ENCODE measurements at places on chromosomes 1 and 21.

- no peak for DNase-seq
Measured at GRCh38 chr1:167293057-167293456, 72.4 kb downstream of the POU2F1 start.

GRCh38 chr1:98887507-98887906 lies 117.2 kb downstream of the PLPPR5 start:
- DNase-seq: no peak

DNA sequence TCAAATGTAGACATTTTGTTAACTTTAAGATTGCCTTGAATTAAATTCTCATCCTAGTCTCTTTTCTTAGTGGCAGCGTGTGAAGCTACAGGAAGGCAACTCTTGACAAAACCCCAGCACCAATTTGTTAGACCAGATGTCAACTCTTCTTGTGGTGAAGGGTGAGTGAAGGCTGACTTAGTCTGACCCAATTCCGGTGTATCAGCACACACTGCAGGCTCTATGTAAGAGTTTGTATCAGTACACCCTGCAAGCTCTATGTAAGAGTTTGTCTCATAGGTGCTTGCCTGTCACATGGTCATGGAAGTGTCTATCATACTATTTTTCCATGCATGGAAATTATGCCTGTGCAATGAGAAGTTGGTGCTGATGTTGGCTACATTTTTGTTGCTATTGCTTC lies 16.8 kb downstream of the CR2 start:
- no peak for DNase-seq

- DNase-seq: no peak
Measured at GRCh38 chr1:118984086-118984721, 3.9 kb downstream of the TBX15 start.

DNA sequence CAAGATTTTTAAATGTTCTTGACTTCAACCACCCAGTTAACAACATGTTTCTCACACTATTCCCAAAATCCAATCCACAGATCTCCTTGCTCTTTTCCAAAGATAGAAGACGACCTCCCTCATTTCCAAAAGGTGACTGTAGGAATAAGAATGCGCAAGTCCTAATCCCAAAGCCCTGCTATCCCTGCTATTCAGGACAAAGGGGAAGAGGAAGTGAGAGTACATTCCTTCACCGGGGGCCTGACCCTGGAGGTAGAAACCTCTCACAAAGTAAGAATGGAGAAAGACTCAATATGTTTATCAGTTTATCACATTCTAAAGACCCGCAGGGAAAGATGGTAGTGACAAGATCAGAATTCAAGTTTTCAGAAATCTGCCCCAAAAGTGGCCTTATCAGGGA lies 55.7 kb downstream of the PLEKHA6 start:
- no peak for DNase-seq
